ENCODE measurements at places on chromosomes 11 and 22.

DNA sequence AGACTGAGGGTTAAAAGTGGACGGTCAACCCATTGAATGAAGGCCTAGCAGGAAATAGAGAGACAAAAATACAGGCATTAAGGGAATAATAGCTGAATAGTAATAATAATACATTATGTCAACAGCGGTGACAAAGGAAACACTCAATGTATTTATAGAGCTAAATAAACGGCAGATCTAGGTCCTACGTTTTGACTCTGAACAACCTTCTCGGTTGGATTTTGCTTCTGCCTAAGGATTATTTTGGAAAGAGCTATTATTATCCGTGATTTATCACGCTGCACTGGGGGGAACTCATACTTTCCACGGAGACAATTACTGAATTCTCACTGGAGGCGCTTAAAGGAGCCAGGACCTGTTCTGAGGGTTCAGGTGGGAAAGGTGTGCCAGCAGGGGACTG is 118.2 kb upstream of the KIRREL3 start:
- no peak for DNase-seq

GRCh38 chr11:116424615-116425261 is 348.0 kb downstream of the BUD13 start:
- DNase-seq: no peak

GRCh38 chr11:44208976-44209603 is 100.8 kb downstream of the ALX4 start:
- peak; percentile 43 for DNase-seq

DNA sequence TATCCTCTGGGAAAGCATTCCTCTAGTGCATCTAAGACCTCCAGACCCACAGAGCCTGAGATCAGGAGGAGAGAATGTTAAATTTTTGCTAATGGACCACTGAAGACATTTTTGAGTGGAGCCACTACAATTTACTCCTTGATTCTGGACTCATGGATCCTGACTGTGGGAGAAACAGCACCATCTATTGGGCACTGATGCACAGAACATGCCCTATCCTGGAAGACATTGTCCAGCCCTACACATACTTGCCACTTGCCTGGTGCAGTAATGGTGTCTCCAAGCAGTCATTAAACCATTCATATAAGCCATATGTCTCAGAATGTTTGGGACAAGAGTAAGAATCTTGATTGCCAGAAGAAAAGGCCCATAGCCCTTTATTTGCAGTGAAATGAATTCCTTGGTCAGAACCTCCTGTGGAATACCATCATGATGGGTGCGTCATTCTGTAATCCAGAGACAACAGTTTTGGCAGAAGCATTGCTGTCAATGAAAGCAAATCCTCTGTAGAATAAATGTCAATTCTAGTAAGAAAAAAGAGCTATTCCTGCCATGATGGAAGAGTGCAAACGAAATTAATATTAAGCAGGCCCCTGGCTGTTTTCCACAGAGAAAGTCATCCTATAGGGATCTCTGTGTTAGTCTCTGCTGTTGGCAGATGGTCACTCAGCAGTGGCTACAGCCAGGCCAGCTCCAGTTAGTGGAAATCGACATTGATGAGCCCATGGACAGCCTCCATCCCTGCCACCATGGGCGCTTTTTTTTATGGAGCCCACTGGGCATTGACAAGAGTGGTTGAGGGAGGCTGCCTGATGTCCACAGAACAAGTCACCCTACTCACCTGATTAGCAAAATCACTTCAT is 43.5 kb downstream of the GGTLC2 start:
- DNase-seq: peak; percentile 34

- DNase-seq: no peak
Observed at GRCh38 chr11:71151561-71151960, 100.8 kb downstream of the SHANK2 start.

GRCh38 chr22:36237462-36238372 is 1.6 kb downstream of the APOL2 start:
- DNase-seq: peak; percentile 55

- no peak for DNase-seq
Observed at GRCh38 chr11:119449498-119449897, 26.5 kb upstream of the THY1 start.

DNA sequence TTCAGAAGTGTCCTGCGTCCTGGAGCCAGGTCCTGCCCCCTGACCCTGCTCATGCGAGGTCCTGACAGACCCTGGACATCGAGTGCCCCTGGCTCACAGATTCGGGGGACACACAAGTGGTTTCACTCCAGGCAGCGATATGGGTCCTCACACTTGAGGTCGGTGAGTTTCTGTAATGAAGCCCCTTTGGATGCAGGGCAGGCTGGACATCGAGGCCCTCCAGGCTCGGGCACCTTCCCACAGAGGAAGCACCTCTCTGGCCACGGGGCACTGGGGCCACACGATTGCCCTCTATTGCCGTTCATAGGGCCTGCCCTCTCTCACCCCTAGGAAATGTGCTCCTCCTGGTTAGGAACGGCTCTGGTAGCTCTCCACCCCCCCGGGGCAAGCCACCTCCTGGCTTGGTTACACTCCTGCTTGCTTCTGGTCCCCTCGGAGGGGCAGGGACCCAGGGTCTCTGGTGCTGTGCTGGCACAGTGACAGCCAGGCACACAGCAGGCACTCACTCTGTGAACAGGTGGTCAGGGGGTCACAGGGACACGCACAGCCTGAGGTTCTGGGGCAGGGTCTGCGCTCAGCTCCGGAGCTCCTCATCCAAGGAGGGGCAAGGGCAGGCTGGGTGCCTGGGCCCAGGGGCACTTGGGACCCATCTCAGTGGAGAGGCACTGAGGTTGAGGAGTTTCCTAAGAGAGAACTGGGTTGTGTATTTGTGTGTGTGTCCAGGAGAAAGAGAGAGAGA is 907.7 kb downstream of the BRD1 start:
- DNase-seq: no peak

DNA sequence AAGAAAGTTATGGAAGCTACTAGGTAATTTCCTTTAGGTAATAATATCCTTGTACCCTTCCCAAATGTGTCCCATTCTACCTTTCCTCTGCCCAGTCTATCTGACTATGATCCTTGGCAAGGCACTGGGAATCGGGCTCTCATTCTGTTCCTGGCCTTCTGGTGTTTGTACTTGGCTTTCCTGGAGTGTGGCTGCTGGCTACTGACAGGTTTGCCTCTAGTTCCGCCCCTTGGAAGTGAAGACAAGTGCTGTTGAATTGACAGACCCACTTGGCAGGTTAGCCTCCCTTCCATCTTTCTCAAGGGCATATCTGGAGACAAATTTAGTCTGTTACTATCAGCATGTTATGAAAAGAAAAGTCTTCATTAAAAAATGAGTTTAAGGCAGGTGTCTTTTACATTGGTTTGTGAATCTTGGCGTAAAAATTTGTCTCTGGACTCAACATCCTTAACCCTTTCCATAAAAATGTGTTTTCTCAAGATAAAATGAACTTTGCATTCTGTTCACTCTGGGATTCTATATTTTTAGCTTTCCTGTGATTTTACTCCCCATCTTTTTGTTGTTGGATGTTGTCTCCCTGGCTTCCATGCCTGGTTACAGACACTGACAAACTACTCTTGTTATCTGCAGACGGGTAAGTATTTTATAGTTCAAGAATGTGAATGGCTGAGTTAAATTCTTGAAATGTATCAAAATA is 287.4 kb upstream of the PDGFD start:
- no peak for DNase-seq

- no peak for DNase-seq
Observed at GRCh38 chr11:10818594-10818993, 9.9 kb upstream of the EIF4G2 start.

DNA sequence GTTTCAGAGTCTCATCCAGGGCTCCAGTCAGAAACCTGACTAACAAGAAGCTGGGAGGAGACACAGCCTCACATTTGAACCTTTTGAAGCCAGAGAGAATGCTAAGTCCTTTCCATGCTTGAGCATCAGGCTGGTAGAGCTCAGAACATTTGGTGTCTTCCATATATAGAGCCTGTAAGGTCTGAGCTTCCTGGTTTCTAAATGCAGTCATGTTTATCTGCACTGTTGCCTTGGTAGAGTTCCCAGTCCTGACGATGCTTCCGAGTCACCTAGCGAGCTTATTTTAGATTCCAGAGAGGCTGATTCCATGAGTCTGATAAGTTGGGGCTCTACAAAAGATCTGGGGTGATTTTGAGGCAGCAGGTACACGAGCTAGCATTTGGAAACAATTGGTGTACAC is 68.4 kb upstream of the SORL1 start:
- no peak for DNase-seq

GRCh38 chr11:61338783-61339489 is 5.9 kb downstream of the TKFC start:
- no peak for DNase-seq

- DNase-seq: no peak
Observed at GRCh38 chr11:130414107-130415080, 14.0 kb downstream of the ADAMTS8 start.

- no peak for DNase-seq
Observed at GRCh38 chr22:27386186-27386585, 415.4 kb downstream of the MN1 start.

GRCh38 chr11:61048368-61049062 is 53.8 kb upstream of the CD5 start:
- no peak for DNase-seq

DNA sequence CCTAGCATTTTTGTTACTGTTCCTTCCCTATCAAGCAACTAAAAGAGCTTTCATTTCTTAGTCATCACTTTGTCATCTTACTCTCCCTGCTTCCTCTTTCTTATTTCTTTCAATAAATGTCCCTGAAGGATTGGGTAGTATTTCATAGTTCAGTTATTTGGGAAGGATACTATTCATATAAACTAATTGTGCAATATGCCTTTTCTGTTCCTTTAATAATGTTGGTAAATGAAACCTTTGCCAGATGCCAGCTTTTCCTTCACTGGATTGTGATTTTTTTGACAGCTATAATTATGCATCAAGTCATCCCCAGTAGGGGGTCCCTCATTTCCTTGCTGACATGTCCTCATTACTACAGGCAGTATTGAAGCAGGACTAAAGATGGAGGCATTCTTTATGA is 101.7 kb downstream of the ATM start:
- DNase-seq: no peak

DNA sequence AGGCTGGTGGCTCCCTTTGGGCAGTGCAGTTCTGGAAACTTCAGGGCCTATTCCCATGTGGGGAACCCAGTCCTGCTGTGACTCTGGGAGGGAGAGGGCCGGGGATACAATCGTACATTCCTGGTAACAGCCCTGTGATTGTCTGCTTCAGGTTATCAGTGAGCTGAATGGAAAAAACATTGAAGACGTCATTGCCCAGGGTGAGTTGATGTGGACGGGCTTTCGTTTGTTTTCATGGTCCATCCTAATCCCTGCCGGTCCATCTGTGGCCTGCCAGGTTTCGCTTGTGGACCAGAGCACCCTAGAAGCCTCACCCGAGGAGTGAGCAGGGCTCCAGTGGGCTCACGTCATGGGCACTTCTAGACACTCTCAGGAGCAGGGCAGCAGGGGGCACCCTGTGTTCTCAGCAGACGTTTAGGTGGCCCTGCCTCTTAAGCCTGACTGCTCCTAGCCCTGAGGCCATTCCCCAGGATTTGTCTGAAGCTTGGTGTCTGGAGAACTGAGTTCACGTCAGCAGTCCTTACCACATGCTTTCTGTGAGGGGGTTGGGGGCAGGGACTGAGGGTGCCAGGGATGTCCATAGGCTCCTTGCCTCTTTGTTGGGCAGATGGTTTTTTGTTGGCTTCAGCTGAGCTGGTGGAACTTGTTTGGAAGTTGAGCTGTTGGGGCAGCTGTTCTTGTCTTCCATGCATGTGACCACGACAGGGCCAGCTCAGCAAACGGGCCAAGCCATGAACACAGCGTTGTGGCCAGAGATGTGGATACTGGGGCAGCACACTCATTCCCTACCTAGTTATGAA is 1.9 kb downstream of the RPLP2 start:
- DNase-seq: no peak

DNA sequence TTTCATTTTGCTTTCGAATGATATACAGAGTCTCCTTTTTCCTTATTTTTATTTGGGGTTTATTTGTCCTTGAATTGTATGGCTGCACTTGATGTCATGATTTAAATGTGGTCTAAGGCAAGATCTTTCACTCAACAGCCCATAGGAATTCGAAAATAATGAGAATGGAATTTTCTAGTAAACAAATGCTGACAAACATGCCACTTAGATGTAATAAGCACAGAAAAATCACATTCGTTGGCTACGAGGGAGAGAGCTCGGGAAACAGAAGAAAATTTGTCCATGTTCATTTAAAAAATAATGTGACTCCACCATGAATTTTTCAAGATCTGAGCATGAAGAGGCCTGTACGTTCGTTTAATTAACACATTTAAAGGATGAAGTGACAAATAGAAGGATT is 73.0 kb downstream of the BLID start:
- DNase-seq: no peak

- DNase-seq: no peak
Observed at GRCh38 chr22:35419756-35420155, 19.8 kb downstream of the MCM5 start.

Data from activated CD4-positive, alpha-beta T cell treated with anti-CD3 and anti-CD28 coated beads, Interleukin-2, amount 50 U/mL, for 16 hours (primary cell).